ENCODE measurements at places on chromosomes 2 and 18.

DNA sequence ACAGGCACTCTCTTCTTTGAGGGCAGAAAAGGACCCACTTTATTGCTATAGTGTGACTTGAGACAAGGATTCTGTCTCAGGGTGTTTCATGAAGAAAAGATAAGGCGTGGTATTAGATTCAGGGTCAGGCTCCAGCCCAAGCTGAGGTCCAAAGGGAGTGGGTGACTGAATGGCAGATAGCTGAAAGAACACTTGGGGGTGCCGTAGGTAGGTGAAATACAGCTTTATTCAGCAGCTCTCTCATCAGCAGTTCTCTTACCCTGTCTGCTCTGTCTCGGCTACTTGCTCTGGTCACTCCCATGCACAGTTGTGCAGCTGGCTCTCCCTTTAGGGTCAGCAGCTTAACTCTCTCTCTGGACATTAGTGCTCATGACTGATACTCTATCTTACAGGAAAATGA, 379.9 kb downstream of the LPIN1 start:
- DNase-seq, result no peak

- DNase-seq, result no peak
These were observed 18.4 kb downstream of the SOX11 start for GRCh38 chr2:5710615-5711014.

- DNase-seq, result no peak
These were observed 5.2 kb downstream of the TTC39C start for GRCh38 chr18:24019641-24020331.

DNA sequence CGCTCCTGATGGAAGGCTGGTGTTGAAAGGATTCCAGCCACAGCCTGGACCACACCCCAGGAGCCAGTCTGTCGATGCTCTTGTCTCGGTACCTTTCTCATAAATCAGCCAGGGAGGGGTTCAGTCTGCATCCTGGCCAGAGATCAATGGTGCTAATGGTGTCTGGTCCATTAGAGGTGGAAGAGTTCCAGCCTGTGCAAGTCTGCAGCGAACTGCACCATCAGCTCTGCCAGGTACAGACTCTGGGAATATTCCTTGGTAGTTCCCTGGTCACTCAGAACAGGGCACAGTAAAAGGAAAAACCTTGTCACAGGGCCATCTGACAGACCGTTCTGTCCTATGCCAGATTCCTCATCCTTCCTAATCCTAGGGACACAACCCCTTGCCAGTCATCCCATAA, 164.3 kb downstream of the MTCL1 start:
- no peak for DNase-seq

DNA sequence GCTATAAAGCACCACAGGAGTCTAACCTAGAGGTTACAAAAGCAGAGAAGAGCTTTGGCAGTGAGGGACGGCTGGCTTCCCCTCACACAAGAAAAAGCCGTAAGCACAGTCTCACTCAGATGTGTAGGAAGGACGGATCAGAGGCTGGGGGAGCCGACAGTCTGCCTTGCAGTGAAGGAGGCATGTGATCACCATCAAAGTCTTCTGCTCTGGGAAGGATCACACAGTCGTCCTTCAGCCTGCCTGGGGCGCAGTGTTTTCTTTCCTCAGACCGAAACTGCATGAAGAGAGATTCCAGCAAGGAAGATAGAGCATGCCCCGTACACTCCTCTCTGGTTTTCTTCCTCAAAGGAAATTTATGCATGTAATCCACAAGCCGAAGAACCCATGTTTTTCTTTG, 24.1 kb downstream of the GATA6 start:
- DNase-seq, result peak; percentile 77

DNA sequence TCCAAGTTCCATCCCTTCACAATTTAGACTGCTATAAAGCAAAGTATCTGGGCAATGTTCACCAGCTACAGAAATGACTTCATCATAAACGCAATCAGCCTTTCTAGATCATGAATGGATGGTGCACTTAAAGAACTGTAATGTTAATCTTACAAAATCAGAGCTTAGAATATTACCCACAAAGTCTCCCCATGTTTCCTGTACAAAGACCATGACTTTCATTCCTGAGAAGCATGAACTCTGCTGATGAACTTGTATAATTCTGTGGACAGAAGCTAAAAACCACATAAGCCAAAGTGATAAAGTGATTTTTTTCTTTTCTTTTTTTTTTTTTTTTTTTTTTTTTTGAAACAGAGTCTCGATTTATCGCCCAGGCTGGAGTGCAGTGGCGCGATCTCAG, 53.3 kb downstream of the C1D start:
- no peak for DNase-seq

DNA sequence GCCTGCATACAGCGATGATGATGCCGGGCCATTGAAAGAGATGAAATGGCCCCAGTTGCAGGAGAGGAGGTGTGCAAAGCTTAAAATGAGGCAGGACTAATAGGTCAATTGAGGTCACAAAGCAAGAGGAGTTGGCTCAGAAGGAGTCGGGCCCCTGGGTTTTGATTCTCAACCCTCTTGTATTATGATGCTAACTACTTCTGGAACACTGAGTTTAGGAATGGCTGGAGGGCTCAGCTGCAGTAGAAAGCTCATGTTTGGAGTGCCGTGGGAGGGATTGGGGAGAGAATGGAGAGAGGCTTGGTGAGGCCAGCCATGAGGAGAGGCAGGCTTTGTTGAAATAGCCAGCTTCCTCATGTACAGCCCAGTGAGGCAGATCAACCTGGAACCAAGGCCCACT, 4.8 kb downstream of the TNP1 start:
- no peak for DNase-seq

DNA sequence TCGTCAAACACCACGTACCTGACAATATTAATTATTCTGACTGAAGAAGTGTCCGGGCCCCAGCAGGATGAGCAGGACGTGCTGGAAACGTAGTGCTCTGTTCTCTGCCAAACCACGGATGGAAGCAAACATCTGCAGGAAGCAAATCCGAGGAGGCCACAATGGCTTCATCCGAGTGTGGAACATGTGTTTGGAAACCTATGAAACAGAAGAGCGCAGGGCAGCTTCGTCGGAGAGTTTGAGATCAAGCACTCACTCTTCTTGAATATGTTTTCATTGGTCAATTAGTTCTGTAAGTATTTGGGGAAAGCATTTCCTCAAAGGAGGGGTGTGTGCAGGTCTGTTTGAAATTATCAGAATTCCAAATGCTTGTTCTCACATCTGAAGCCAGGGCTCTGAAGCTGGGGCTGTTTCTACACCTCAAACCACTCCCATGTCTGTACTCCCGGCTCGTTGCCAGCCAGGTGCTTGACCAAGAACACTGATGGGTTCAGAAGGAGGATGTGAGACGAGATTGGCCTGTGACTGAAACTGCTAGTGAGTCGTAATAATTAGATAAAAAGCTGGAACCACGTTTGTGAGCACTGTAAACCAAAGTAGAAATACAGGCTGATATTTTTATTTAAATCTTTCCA, 356.6 kb upstream of the SALL3 start:
- DNase-seq, result no peak

DNA sequence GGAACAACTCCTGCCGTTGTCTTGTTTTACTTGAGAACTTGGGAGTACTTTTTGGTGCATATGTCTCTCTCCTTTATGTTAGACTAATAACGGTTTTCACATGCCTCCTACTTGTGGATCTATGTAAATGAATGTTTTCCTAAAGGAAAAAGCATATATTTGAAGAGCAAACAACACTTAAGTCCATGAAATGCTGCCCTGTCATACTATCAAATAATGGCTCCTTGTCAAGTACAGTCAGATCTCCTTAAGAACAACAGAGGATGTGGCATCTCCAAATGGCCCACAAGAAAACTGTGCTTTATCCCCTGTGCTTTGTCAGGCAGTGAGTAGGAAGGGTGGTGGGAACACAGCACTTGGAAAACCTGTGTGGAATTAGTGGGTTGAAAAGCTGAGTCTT, 198.2 kb downstream of the PTGR3 start:
- no peak for DNase-seq

DNA sequence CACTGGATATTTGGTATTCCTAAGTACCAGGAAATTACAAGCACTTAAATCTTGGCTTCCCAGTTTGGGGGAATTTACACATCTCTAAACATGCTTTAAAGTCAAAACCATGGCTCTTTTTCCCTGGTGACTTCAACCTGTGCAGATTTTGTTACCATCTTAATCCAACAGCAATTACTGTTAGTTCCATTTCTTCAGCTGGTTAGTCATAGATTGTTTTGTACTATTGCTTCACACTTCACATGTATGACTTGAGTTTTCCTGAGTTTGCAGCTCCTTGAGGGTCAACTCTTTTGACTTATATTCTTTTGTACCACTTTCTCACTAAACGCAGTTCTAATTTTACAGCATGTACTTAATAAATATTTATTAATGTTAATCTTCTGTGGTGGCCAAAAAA, 203.4 kb upstream of the RND3 start:
- DNase-seq, result peak; percentile 69

GRCh38 chr2:83196225-83196624, 1262.9 kb downstream of the SUCLG1 start:
- DNase-seq, result peak; percentile 72

DNA sequence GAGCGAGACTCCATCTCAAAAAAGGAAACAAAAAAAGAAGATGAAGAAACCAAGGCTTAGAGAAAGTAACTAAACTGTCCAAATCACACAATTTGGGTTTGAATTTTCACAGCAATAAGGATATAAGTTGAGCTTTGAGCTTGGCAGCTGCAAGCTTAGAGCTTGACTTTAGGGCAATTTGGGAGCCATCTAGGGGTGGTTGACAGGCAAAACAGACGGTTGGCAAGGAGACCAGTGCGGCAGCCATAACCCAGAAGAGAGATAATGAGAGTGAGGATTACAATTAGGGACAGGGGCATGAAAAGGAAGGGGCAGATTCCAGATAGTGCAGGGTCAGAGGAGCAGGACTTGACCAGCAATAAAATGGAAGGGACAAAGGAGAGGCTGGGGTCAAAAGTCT, 382.2 kb upstream of the HNRNPA3 start:
- DNase-seq, result no peak

- DNase-seq, result peak; percentile 50
These were observed 22.2 kb upstream of the CAB39 start for GRCh38 chr2:230690439-230690838.

DNA sequence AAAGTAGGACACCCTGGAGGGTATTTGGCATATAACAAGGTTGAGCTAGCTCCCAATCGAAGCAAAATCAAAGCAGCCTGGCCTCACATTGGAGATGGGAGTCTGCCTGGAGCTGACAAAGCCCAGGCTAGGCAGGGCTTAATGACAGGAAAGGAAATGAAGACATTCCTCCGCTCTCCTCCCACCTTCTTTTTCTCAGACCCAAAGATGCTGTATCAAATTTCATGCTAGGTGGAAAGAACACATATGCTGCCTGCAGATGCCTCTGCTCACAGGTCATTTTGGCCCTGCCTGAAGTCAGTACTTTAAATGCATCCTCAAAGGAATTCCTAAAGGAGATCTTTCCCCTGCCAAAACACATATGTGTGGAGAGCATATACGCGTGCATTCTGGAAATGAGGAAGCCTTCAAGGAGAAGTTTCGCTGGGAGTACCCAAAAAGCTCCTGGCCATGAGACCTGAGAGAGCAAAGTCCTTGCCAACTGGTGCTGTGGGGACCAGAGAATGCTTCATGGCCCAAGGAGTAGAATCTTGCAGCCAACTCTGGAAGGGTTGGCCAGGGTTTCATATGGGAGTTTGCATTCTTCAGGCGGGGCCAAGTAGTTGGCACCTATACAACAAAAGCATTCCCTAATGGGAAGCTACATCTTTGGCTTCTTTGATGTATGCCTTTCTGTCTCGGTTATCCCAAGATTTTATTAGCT, 88.0 kb downstream of the AQP4 start:
- peak; percentile 52 for DNase-seq

- no peak for DNase-seq
These were observed 198.6 kb downstream of the LRP1B start for GRCh38 chr2:141932261-141932660.

- no peak for DNase-seq
These were observed 318.5 kb downstream of the GRB14 start for GRCh38 chr2:164302786-164303185.

DNA sequence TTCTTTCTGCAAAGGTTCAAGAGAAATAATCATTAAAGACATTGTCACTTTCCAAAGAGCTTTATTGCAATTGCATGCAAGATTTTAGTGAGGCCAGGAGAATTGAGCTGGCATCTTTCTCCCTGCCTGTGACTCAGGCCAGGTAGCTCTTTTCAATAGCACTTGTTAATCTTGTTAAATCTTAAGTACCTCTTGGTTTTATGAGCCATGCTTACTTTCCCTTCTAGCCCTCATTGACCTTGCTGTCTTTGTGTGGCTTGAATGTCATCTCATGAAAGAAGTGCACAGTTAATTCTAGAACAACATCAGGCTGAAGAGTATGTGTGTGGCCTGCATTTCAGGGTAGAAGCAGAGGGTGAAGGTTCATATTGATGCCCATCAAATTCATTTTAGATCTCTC, 14.8 kb upstream of the LGALSL start:
- no peak for DNase-seq

- no peak for DNase-seq
These were observed 1656.7 kb upstream of the NXPH2 start for GRCh38 chr2:140436936-140437335.

DNA sequence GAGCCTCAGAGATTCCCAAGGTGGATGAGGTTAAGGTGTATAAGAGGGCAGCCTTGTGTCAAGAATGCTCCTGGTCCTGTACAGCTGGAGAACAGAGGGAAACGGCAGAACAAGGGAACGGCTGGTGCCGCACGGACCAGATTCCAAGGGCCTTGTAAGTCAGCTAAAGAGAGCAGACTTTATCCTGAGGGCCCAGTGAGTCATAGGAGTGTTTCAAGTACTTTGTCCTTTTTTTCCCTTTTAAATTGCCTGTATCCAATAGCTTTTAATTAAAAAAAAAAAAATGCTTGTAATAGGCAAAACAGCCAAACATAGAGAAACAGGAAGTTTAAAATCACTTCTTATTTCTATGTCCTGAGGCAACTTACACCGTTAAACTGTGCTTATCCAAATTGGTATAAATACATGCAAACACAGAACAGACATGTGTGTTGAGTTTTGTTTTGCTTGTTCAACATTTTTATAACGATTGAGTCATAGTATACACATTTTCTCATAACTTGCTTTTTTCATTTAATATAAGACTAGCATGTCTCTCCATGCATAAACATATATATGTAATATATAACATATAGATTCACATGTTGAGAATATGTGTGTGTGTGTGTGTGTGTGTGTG, 42.1 kb upstream of the EVA1A start:
- peak; percentile 45 for DNase-seq

DNA sequence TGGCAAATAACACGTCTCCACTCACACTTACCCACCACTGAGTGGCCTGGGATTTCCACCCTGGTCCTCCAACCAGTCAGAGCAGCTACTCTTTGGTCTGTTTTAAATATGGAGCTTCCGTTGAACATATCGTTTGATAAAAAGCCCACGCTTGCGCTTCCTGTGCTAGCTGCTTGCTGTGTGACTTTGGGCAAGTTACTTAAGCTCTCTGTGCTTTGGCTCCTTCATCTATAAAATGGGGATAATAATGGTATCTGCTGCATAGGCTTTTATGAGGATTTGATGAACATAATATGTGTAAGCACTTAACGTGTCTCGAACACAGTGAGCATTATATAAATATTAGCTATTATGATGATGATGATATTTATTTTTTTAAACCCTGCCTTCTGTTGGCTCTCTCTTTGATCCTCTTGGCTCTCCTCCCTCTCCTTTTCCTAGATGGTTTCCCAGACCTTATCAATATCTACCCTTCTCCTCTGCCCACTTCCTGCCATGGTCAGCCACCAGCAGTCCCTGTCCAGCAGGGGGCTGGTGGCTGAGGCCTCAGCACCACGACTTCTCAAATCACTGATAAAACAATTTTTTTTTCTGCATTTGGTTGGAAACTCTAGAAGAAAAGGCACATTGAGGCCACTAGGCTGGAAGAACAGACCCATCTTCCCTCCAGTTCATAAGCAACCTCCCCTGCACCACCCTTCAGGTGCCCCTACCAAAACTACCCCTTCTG, 191.9 kb downstream of the LOXHD1 start:
- DNase-seq, result no peak

- DNase-seq, result no peak
These were observed 811 bp downstream of the ADD2 start for GRCh38 chr2:70767079-70767698.
